Transverse colon (tissue), 4 donors: ENCODE measurements at places on chromosomes 12 and 14.

DNA sequence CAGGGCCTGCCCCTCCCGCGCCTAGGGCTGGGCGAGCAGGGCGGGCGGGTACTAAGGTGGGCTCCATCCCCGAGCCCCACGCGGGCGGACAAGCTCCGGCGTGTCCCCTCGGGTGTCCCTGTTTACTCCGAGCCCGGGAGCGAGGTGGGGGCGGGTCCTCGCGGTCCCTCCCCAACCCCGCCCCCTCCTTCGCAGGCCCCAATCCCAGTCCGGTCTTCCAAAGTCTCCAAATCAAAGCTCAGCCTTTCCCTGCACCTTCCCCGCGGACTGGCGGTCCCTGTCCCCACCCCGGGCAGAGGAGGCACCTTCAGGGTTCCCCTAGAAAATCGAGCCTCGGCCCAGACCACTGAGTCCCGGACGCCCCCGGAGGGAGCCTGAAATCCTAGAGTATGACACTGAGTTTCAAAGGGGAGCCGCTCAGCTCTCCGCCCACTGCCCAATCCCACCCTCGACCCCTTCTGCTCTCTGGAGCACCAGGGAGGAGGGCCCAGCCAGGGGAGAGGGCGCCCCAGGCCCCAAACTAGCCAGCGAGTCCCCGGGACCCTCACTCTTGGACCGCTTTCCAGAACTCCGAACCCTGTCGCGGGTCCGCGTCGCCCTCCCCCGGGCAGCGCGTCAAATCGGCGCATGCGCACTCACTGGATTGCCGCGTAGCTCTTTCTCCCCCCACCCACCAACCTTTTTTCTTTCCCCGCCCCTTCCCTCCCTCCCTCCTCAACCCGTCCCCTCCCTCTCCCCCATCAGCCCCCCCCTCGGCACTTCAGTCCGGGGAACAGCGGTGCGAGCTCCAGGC lies at the start of gene LRP1:
Gene LRP1, plus strand, starts transcription at position 758 of the 793 bp plus-strand sequence. CDS start 482 bp downstream, outside the sequence.
- DNase-seq = peak; percentile 88

DNA sequence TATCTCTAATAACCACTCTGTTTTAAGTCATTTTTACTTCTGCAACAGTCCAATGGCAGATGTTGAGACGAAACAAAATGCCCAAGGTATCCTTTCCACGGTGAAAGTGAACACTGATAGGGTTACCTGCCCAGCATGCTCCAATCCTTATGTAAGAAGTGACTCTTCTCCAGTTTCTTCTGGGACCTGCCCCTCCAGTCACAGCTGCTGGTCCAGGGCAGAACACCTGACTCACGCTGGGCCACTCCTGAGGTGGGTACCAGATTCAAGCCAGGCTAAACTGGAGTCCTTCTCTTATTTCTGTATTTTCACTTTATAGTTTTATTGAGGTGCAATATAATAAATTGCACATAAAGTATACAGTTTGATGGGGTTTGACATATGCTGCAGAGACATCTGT lies 16.7 kb downstream of the NT5DC3 start:
- peak; percentile 23 for DNase-seq

- no peak for DNase-seq
Observed at GRCh38 chr12:89968151-89968700, 259.6 kb upstream of the ATP2B1 start.

GRCh38 chr12:116977465-116978380 lies 67.0 kb downstream of the FBXW8 start:
- DNase-seq = no peak

- DNase-seq = peak; percentile 54
Observed at GRCh38 chr14:35374263-35374712, 30.3 kb downstream of the NFKBIA start.

GRCh38 chr12:22299294-22299912 lies 35.1 kb downstream of the ST8SIA1 start:
- no peak for DNase-seq

- DNase-seq = peak; percentile 8
Observed at GRCh38 chr14:87960013-87960787, 32.8 kb downstream of the GALC start.

GRCh38 chr14:59204305-59204704 lies 15.8 kb downstream of the DAAM1 start:
- no peak for DNase-seq
